ENCODE measurements at places on chromosomes 7 and 10. TPM values are rescaled to one million over a fixed set of nuclear protein-coding genes. Genes with fewer than 3 reads are reported as not detected.

GRCh38 chr7:143393267-143394041 lies 12.3 kb downstream of the ZYX start:
- no peak for DNase-seq

DNA sequence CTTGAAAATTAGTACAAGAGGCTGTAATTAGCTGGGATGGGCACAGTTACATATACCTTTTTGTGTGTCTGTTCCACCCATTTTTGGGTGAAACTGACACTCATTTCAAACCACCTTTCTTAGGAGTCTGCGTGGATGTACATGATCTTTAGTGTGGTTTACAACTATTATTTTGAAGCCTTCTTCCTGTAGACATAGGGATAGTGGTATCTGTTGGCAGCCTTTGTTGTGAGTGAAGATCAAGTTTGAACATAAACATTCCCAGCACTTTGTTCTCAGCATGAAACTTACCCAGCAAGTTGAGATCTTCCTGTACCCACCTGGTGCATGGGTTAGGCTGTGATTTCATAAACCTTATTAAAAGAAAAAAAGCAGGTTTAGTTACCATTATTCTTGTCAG lies 2.0 kb downstream of the BAG3 start:
- DNase-seq, result no peak

DNA sequence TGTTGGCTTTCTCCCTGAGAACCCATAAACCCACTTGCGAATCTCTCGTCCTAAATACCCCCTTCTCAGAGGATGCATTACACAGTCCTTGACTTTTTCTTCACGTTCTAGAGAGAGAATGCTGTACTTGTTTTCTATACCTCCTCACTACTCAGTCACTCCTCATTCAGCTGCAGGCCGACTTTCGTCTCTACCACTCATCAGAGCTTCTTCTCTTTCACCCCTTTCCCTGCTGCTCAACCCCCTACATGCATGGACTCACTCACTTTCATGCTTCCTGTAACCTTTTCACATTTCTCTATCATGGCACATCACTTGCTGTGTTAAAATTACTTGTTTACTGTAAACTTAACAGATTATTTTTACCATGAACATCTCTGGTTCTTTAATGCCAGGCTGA lies 19.8 kb downstream of the MDFIC start:
- DNase-seq, result no peak

- no peak for DNase-seq
These were observed 4.2 kb upstream of the ASB4 start for GRCh38 chr7:95481271-95482165.

GRCh38 chr10:96588060-96588554 lies 1.3 kb upstream of the TM9SF3 start:
- DNase-seq, result no peak

DNA sequence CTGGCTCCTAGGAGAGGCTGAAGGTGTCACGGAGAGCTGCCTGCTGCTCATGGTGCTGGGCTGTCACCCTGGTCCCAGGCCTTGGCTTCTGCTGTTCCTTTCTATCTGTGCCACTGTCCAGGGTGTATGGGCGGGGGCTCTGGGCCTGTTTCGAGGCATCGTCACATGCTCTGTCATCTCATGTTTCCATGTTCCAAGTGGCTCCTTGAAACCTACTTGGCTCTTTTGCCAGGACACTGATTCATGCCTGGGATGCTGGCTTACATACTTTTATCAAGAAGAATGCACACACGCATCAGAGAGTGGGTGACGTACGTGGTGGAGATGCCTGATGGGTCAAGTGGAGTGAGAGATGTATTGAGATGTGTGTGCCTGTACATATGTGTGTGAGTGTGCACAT lies 50.9 kb downstream of the ADCY1 start:
- no peak for DNase-seq

- DNase-seq, result no peak
These were observed at the start of gene CCDC172 for GRCh38 chr10:116324227-116324950. TSS of gene CCDC172 (plus strand) at chr10:116324448. CDS start at chr10:116325012, 564 bp downstream.

- no peak for DNase-seq
These were observed 110.4 kb downstream of the TRIL start for GRCh38 chr7:28847681-28848080.

DNA sequence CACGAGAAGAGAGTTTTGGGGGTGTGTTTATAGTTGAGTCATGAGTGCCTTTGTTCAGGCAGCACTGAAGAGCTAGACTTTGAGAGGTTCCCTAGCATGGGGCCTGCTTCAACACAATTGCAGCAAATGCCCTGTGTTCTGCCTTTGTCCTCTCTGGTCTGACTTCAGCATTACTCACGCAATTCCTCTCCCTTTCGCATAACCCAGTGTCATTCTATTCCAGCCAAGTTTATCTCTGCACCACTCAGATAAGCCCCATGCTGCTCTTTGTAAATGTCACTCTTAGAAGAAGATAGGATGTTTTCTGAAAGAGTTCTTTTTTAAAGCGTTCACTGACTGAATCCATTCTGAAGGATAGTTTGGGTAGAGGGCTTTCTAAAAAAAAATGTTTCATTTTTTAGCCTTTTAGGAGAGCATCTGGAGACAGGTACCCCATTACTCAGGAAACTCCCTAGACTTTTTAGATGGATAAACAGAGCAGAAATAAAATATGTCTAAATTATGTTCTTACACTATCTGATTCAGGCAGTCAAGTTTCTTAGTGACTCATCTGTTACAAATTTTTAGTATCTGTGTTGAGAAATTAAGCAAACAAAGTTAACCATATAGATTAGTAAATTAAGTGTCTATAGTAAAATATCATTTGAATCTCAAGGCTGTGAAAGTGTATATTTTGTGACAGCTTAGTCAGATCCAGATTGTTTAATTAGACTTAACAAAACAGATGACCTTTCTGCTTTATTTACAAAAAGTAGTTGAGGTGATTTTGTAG lies 318.5 kb downstream of the GPR158 start:
- DNase-seq, result no peak

DNA sequence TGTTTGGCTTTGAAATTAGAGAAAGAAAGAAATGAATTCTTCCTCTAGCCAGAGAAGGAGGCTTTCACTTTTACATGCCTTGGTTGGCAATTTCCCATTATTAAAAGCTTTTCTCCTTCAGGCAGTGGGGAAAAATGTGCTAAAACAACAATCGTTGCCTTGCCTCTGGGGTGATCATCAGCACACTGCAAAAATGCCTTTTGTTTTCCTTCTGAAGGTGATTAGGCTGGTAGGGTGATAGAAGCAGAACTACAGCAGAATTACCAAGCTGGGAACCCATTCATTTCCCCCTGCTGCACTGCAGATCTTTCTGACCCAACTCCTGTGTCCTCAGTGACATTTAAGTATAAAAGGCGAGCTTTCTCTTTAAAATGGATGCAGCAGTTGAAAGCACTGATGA lies 22.2 kb downstream of the ANK3 start:
- no peak for DNase-seq

DNA sequence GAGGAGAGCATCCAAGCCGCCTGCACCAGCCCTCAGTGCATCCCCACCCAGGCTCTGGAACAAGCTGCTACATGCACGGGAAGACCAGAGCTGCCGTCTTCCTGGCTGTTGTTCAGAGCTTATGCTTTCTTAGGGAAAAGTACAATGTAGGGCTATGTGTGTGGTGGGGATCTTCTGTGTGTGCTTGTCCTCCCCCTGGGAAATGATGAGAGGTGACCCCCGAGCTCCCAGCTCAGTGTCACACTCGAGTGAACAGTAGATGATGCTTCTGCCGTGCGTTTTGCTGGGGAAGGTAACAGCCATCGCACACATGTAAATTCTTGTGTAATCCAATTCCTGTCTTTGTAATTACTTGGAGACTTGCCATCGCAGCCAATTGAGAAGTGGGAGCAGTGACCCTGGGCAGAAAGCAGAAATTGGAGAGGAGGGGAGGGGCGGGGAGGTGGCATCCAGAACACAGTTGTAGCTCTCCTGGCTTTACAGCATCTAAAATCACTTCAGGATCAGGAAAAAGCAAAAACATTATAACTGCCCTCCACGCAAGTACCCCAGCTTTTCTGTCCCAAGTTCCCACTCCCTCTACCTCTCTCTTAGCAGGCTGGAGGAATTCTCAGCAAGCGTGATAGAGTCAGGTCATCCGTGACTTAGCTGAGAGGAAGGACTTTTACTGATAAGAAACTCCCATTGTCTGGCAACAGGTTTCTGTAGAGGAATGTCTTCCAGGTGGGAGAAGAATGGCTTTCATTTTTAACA lies 149.6 kb downstream of the TCF7L2 start:
- no peak for DNase-seq

DNA sequence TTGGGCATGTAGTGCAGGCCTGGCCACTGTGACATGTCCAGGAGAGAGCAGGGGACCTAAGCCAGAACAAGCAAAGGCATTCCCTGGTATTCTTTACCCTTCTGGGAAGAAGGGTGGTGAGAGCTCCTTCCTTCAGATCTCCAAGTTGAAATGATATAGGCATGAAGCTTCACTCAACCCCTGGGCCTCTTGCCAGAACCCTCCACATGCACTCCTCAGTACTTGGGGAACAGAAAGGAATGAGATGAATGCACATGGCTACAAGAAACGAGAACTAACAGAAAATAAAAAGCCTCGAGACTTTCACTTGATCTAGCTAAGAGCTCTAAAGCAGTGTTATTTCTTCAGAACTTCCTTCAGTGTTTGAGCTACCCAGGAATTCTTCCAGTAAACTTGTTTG lies 262.2 kb downstream of the ETV1 start:
- no peak for DNase-seq

ZNF727 gene
- total RNA-seq, result 0.53 TPM

TUBB8 gene
- not detected for total RNA-seq

BICC1 gene
- not detected for total RNA-seq

TBX20 gene
- 0.11 TPM for total RNA-seq

OR6V1 gene
- total RNA-seq, result not detected

HOXA9 gene
- total RNA-seq, result not detected

LFNG gene
- 95.8 TPM for total RNA-seq

LIPF gene
- total RNA-seq, result not detected

Data from activated B cell treated with CpG ODN at 0.5 μM for 24 hours (primary cell).